ENCODE measurements at places on chromosomes 2 and 18.

- DNase-seq, result no peak
These were observed 9.6 kb upstream of the HOXD1 start for GRCh38 chr2:176178757-176179295.

GRCh38 chr2:170222842-170223241 lies 44.9 kb downstream of the MYO3B start:
- no peak for DNase-seq

GRCh38 chr18:22250591-22250996 lies 81.2 kb downstream of the GATA6 start:
- no peak for DNase-seq

- DNase-seq, result no peak
These were observed 243.5 kb downstream of the ASXL3 start for GRCh38 chr18:33821503-33821902.

DNA sequence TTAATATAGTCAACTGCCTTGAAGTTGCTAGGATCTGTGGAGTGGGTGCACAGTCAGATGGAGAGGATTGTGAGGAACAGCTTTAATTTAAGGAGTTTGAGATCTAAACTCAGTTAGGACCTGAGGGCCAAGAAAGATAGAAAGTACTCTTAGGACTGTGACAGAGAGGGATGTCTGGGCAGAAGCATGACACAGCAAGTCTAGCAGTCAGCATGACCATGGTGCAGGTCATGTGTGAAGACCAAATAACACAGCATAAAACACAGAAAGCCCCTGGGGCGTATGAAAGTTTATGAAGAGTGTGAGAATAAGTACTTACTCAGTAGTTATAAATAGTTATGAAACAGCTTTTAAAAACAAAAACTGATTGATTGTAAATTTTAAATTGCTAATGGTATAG lies 107.2 kb downstream of the GALNT1 start:
- DNase-seq, result no peak

GRCh38 chr18:55320424-55321264 lies 267.3 kb downstream of the TCF4 start:
- no peak for DNase-seq

DNA sequence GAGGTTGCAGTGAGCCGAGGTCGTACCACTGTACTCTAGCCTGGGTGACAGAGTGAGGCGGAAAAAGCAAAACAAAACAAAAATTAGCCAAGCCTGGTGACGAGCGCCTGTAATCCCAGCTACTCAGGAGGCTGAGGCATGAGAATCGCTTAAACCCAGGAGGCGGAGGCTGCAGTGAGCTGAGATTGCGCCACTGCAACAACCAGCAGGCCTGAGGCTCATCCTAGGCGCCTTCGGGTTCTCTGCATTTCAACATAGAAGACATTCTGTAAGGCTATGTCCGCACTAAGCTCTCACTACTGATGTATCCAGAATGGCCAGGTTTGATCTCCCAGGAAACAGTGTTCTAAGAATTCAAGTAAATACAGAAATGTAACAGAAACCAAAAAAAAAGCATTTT lies 23.5 kb downstream of the PTPN2 start:
- no peak for DNase-seq

GRCh38 chr2:71526141-71526540 lies 72.8 kb downstream of the DYSF start:
- no peak for DNase-seq

DNA sequence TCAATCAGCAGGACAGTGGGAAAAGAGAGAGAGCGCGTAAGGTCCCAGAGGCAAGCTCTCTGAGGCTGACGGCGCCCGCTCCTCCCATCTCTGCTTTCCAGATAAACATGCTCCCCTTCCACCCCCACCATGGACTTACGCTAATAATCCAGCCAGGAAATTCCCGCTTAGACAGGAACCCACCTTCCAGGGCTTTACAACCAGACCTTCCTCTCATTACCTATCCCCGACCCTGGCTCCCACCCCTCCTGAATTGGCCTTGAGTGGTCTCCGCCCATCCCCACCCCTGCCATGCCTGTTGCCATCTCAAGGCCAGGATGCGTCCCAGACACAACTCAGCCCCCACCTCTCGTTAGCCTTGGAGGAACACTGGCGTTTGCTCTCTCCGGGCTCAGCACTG lies 131.1 kb downstream of the SMAD2 start:
- no peak for DNase-seq

GRCh38 chr2:229282758-229283546 lies 11.9 kb upstream of the PID1 start:
- no peak for DNase-seq

DNA sequence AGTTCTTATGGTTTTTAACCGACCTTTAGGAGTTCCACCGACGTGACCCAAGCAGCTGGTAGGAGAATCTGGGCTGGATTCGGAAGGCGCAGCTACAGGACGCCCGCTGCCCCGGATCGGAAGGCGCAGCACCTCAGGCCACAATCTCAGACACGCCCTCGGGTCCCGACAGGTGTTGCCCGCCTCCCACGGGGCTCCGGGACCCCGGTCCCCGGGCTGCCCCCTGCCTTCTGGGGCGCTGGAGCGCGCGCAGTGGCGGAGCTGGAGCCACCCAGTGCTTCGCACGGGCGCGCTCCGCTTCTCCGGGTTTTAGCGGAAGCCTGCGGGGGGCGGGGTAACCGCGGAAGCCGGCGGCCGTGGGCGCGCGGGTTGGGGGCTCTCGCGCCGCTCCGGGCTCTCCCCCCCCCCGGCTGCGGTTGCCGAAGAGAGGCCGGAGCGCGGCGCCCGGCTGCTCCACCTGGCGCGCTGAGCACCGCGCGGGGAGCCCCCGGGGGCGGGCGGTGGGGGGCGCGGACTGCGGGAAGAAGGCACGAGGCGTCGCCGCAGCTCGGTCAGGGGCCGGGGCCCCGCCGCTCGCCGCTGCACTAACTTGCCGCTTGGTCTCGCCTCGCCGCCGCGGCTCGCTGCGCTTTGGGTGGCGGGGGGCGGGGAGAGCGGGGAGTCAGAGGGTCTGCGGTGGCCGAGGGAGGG lies 718.8 kb downstream of the DPP10 start:
- DNase-seq, result no peak

GRCh38 chr2:224904381-224904780 lies 137.9 kb downstream of the DOCK10 start:
- DNase-seq, result no peak

GRCh38 chr2:9201185-9201891 lies 5.3 kb upstream of the ASAP2 start:
- DNase-seq, result no peak

DNA sequence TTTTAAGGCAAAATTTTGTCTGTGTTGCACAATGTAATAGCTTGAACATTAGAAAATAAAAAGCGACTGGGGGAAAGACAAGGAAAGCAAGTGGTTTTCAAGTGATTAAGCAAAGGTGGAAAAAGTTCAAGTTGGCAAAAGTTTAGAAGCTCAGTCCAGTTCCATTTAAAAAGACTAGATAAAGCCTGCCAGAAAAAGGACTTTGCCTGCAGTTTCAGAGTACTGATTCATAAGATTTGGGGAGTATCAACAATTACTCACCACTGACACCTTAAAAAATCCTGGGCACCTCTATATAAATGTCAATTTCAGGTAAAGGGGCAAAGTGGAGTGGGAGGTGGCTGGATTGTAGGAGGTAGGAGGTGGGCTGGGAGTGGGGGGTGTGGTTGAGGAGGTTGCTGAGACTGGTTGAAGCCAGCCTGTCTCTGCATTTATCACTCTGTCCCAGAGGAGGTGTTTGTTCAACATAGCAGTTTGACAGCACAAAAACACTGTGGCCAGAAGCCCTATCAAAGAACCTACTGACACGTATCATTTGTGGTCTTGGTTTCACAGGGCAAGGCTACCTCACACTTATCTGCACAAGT lies 14.6 kb downstream of the ZEB2 start:
- no peak for DNase-seq

DNA sequence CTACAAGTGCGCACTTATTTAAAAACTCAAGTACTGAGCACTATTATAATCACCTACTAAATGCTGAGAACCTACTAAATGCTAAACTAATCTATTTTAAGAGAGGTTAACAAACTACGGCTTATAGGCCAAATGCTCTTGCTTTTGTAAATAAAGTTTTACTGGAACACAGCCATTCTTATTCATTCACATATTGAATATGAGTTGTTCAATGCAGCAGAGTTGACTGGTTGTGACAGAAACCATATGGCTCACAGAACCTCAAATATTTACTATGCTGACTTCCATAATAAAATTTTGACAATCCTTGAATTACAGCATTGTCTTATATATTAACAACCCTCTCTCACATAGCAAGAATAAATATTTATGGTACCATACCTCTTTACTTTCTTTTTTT lies 103.2 kb downstream of the ZNF521 start:
- DNase-seq, result no peak

- DNase-seq, result no peak
These were observed 36.7 kb downstream of the EPAS1 start for GRCh38 chr2:46333912-46334311.

DNA sequence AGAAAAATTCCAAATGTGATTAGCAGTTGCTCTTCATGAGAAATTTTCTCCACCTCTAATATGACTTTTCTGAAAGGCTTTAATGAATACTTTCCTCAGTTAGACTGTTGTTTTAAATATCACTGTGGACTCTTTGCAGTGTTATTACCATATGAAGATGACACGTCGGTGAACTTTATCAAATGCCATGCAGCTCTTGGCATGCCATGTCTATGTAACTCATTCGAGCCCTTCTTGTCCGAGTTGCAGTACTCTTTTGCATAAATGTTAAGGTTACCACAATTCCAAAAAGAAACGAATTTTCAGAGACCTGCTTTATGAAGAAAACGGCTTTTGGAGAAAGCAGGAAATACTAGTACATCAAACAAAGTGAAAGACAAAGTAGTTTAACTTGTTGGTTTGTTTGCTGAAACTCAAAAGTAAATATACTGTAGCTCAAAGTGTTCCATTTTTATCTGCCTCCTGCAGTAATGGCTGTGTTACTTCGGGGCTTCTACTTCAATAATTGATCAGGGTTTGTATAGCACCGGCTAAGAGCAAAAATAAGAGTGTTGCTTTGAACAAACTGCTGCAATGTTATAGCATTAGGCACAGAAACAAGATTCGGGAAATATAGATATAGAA lies 204.1 kb downstream of the ARHGAP15 start:
- DNase-seq, result no peak

GRCh38 chr2:5540856-5541255 lies 151.3 kb upstream of the SOX11 start:
- no peak for DNase-seq

DNA sequence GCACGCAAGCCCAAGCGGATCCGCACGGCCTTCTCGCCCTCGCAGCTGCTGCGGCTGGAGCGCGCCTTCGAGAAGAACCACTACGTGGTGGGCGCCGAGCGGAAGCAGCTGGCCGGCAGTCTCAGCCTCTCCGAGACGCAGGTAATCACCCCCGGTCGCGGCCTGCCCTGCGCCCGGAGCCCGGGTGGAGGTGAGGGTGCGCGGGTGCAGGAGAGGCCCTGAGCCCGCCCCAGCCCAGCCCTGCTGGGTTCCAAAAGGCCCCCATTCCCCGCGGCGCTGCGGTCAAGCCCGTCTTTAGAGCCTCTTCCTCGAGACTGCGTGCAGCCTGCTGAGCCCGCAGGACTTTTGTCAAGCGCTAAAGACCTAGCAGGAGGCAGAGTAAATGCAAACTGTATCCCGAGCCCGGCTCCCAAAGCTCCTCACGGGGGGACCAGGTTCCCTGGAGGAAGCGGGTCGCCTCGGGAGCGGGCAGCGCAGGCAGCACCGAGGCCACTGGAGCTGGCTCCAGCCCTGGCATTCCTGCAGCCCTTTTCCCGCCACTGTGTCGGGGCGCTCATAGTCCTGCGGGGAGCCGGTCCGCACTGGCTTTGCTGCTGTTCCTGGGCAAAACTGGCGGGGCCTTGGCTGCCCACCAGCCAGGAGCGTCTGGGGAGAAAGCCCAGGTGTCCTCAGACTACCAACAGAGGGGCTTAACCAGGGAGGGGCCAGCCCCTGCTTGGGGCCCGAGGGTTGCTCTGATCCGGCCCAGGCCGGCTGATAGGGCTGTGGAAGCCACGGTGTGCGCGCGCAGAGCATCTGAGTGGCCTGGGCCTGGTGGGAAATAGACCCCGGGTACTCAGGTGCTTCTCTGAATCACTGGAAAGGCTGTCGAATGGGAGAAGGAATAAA lies 7.3 kb downstream of the EMX1 start:
- DNase-seq, result no peak

DNA sequence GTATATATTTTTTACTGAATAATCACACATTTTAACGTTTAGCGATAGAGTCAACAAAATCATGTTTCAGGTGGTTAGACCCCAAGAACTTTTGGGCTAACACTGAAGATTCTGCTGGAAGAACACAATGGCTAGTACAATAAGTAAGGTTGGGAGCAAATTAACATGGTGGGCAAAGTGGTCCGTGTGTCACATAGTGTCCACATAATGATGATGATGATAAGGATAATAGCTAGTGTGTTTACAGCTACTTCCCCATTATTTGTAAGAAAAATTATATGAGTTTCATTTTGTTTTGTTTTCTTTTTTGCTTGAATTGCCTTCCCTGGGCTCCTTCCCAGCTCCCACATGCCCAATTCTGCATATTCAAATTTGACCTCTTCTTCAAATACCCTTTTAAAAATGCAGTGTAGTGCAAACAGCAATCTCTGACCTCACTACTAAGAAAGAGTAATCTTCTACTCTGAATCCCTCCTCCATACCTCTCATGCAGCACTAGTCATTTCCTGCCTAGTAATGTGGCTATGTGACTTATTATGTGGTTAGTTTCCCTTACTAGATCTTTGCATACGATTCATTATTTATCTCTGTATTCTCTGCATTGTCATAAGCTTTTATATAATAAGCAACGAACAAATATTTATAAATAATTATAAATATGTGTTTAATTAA lies 16.9 kb upstream of the VPS54 start:
- DNase-seq, result no peak

GRCh38 chr2:46993501-46993900 lies 77.9 kb upstream of the MCFD2 start:
- DNase-seq, result no peak

GRCh38 chr2:154329510-154329909 lies 369.0 kb upstream of the KCNJ3 start:
- DNase-seq, result no peak

DNA sequence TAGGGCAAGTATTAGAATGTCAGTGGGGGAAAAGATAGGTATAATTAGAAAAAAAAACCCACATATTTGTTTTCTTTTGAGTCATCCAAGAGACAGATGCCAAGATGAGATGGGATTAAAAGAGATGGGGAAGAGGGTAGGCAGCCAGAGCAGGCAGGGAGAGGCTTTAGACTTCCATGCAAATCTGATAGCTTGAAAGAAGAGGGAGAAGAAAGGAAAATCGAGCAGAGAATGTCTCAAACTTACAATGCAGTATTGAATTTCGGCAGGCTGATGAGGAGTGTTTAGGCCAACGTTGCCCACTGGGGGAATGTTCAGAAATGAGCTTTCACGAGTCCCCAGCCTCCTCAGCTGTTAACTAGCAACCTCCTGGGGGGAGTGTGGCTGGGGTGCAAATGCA lies 91.3 kb downstream of the SPATS2L start:
- DNase-seq, result no peak

- no peak for DNase-seq
These were observed 87.1 kb downstream of the FBXO15 start for GRCh38 chr18:74060579-74060978.

DNA sequence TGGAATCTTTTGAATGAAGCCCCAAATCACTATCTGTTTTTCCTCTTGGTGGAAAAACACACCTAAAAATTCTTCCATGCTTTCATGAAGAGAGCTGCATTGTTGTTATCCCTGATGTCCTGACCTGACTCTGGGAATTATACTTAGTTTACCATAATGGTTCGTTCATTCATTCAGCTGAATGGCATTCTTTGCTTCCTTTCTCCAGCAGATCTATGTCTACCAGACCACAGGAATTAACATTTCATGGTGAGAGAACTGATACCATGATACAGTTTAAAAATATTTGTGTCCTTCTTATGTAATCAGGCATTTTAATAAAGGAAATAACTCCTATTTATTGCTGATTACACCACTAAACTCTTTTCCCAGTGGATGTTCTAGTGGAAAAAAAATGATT lies 11.1 kb upstream of the SLC4A10 start:
- DNase-seq, result no peak

All from esophagus squamous epithelium (tissue), 5 donors.